ENCODE measurements at places on chromosomes 11 and 22.

GRCh38 chr22:36562261-36562835 lies 33.4 kb upstream of the EIF3D start:
- no peak for DNase-seq

DNA sequence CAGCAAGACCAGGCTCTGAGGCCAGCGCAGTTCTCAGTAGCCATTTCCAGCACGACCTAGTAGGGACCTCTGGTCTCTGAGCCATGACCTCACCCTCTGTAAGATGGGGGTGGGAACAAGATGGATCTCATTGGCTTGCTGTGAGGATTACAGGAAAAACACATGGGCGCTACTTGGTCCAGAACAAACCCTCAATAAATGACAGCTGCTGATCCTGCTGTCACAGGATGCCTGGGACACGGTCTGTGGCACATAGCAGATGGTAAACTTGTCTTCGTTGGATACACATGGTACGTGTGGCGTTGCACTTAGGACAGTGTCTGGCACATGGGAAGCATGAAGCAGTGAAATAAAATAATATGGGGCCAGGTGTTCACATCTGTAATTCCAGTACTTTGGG lies 4.5 kb upstream of the KCTD17 start:
- DNase-seq = no peak

- DNase-seq = no peak
These were observed 14.1 kb downstream of the PIK3IP1 start for GRCh38 chr22:31278151-31278621.

DNA sequence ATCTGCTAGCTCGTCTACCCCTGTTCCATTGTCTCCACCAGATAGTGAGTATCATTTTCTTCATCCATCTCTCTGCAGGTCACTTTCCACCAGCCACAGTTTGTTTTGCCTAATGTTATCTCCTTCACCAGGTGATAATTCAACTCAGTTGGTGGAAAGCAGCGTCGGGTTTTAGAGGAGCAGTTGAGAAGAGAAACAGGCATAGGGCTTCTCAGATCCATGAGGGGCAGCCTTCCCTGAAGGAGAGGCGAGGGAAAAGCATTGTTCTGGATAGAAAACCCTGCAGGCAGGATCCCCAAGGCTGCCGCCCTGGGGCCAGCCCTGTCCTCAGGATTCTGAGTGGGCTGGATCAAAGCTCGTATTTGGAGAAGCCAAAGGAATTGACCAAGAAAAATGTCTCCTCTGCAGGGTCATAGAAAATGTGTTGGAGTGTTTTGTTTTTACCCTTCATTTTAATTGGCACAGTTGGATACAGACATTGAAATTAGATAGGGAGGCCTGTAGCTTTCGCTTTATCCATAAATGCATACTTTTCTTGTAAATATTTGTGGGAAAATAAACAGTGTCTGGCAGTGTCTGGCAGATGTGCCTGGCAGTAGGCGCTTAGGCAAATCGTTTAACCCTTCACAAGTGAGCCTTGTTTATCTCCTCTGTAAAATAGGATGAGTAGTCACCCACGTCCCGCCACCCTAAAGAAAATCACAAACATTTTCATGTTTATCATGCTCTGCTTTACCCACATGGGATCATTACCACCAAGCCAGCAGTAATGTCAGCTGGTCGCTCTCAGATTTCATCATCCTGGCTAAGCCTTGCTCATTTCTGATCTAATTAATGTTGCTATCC lies 73.4 kb upstream of the TTC12 start:
- no peak for DNase-seq

- DNase-seq = no peak
These were observed 69.7 kb downstream of the SNX19 start for GRCh38 chr11:130846606-130847005.

GRCh38 chr11:12223771-12224536 lies 113.6 kb downstream of the MICAL2 start:
- no peak for DNase-seq

- DNase-seq = no peak
These were observed 52.3 kb downstream of the ST3GAL4 start for GRCh38 chr11:126407682-126408288.

GRCh38 chr11:125071435-125071834 lies 8.3 kb downstream of the SLC37A2 start:
- no peak for DNase-seq

DNA sequence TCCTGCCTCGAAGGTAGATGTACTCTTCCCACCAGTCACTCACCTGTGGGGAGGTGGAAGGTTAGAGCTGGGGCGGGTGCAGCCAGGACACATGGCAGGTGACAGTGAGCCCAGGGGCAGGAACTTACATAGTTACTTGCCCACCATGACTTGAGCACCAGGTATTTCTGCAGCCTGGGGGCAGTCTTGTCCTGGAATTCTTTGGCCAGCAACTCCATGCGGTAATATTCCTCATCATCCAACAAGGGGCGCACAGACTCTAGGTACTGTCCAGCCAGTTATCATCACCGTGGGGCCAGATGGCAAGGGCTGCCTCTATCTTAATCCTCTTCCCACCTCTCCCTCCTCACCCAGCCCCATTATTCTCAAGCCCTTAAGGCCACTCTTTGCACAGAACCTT lies 2.2 kb downstream of the CPT1B start:
- DNase-seq = no peak

GRCh38 chr11:80458376-80458775 lies 1017.5 kb upstream of the TENM4 start:
- no peak for DNase-seq

DNA sequence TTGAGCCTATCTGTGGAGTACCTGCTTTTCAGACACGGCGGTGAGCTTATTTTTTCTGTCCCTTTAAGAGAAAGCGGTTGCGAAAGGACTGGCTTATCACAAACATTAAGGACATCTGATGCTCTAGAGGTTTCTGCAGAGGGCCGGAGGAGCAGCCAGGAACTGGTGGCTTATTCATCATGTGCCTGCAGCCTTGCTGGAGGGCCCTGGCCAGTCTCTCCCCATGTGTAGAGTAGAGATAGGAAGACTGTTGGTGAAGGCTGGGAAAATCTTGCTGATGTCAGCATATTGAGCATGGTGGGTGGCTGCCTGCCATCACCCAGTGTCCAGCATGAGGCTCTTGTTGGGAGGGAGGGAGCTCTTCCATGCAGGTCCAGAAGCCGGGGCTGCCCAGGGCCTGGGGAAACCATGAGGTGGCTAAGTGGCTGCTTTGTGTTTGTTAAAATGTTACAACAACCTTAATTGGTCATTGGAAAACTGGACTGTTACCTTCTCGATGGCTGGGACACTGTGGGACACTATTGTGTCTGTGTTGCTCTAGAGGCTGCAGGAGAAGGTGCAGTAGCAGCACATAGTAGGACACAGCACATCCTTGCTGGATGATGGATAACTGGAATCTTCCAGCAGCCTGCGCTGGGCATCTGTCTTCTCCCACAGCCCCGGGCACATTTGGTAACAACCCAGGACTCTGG lies 54.3 kb downstream of the TSPAN18 start:
- no peak for DNase-seq

Data from activated CD4-positive, alpha-beta T cell treated with anti-CD3 and anti-CD28 coated beads for 48 hours (primary cell).